ENCODE measurements at places on chromosomes 6 and 20.

DNA sequence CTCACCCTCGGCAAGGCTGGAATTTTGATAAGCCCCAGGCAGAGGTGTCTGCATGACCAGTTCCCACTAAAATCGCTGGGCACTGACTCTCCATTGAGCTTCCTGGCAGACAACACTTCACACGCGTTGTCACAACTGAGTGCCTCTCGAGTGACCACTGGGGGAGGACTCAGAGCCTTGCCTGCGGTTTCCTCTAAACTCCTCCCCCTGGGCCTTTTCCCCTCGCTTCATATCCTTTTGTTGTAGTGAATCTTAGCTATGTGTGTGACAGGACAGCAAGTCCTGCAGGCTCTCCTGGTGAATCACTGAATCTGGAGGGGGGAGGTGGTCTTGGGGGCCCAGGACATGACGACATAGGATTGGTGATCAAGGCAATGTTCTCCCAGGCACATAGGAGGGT is 670.8 kb downstream of the PRKN start:
- peak; percentile 94 for DNase-seq

GRCh38 chr6:35412102-35412501 is 40.0 kb upstream of the FANCE start:
- no peak for DNase-seq

- no peak for DNase-seq
Measured at GRCh38 chr20:24836041-24836533, 113.0 kb upstream of the CST7 start.

DNA sequence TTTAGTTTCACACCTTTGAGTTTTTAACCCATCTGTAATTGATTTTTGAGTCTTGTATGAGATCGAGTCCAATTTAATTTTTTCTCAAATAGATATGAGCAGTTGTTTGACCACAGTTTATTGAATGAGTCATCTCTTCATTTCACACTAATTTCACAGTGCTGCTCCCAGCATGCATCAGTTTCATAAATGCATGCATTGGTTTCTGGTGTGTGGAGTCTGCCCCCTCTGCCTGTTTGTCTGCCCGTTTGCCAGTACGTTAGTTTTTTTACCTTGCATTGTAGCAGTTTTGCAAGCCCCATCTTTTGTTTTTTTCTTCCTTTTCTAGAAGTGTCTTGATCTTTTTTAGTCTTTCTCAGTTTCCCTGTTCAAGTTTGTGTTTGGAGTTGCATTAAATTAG is 11.9 kb downstream of the SLX4IP start:
- DNase-seq = peak; percentile 47

- no peak for DNase-seq
Measured at GRCh38 chr6:43871933-43872332, 101.9 kb downstream of the VEGFA start.

DNA sequence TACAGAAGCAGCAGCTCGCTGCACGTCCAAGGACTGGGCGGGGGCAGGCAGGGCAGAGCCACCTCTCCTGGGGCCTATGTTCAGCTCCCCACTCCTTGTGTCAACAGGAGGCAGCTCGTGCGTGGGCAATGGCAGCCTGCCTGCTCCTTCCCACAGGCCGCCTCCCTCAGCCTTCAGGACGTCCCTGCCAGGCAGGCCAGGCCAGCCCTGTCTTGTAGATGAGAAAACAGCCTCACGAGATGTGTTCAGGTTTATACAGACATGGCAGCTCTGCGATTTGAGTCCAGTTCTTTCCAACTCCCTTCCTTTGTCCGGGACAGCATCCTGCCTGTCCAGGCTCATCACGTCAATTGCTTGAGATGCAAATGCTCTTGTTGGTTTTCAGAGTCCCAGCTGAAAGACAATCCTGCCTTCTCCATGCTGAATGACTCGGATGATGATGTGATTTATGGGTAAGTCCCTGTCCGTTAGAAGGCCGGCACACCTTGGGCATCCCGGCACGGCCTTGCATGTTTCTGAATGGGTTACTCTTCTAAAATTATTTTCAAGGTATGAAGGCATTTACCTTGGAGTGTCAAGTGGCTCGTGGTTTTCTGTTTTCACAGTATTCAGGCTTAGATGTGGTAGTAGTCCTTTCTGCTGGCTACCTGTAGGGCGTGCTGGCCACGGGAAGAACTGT is 13.5 kb downstream of the DYNLT1 start:
- DNase-seq = no peak

- no peak for DNase-seq
Measured at GRCh38 chr6:39228111-39228971, 934 bp downstream of the KCNK5 start.

GRCh38 chr6:155146205-155146604 is 117.6 kb upstream of the CLDN20 start:
- no peak for DNase-seq

GRCh38 chr6:108665495-108666196 is 104.9 kb downstream of the FOXO3 start:
- no peak for DNase-seq
